ENCODE measurements at places on chromosomes 11 and 22.
A peak's percentile ranks its signal among the peaks of the same experiment; 100 is the strongest.

DNA sequence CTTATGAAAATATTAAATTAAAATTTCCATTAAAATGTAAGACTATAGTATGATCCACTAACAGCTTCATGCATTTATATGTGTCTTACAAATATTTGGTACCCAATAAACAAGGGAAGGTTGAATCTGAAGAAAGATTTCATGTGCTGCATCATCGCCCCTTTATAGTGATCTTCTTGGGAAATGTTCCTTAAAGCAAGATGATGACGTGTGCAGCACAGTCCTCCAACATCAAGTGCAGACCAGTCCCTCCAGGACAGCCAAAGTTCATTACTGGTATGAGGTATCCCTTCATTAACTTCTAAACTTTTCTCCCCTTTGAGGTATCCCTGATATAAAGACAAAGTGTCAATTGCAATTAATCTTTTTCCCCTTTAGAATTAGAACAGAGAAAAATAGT, 567.0 kb downstream of the METTL15 start:
- no peak for DNase-seq

DNA sequence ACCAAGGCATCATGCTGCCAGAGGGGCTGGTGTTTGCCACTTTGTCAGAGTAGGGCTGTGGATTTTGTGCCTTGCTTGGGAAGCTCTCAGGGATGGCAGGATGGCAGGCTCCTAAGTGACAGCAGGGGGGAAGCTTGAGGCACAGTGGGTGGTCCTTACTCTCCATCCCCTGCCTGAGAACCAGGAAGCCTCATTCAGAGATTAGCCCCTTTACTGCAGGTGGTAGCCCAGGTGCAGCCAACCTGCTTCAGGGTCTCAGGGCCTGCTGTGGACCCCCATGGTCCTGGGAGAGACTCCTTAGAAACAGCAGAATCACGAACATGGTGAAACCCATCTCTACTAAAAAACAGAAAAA, 8.9 kb upstream of the ST3GAL4 start:
- no peak for DNase-seq

DNA sequence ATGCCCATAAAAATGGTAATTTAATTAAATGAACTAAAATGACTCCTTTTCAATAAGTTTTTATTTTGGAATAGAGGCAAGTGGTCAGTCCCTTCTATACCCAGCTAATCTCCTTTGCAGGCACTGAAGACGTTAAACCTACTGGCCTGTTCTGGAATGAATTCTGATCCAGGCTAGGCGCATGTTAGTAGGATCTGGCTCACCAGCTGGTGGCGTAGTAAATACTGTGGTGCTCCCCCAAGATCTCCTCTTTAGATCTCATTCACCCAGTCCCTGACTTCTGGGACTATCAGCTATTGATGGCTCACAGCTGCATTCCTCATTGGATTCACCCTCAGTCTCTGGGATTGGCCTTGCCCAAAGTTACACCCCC, 173.7 kb upstream of the DDI1 start:
- DNase-seq: no peak

GRCh38 chr22:29009148-29009547, 52.5 kb downstream of the C22orf31 start:
- DNase-seq: no peak

GRCh38 chr11:74546752-74547151, 45.6 kb upstream of the POLD3 start:
- peak; percentile 100 for DNase-seq

- DNase-seq: no peak
Measured at GRCh38 chr11:16365581-16366228, 9.4 kb upstream of the SOX6 start.

GRCh38 chr11:95486466-95486865, 255.5 kb upstream of the SESN3 start:
- DNase-seq: no peak

DNA sequence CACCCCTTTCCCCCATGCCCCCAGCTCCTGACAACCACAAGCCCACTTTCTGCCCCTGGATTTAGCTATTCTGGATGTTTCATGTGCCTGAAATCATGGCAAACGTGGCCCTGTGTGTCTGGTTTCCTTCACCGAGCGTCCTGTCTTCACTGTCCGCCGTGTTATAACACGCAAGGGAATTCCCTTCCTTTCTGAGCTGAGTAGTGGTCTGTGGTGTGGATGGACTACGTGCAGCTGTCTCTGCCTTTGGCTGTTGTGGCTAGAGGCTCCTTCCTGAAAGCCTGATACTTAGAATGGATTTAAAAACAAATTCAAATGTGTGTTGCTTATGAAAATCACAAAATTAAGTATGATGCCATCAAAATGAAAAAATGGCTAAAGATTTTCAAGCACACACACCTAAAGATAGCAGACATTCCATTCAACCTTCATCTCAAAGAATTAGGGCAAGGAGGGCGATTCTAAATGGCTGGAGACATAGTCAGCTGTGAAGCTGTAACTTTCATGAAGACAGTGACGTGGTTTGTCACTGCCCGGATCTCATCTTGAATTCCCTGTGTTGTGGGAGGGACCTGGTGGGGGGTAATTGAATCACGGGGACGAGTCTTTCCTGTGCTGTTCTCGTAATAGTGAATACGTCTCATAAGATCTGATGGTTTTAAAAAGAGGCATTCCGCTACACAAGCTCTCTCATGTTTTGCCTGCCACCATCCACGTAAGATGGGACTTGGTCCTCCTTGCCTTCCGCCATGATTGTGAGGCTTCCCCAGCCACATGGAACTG, 30.5 kb downstream of the KCNQ1 start:
- no peak for DNase-seq

DNA sequence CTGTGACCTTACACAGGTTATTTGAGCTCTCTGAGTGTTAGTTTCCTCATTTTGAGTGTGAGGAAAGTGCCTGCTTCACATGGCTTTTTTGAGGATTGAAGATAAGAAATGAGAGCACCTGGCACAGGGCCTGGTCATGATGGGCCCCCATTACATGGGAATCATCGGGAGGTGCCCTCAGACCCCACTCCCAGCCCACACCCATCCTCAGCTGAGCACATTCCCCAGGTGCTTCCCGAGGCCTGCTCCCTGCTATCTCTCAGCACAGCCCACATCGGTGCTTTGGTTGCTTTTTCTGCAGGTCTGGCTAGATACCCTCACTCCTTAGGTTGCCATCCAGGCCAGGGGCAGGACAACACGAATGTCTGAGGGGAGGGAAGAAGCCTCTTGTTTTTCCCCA, 16.6 kb downstream of the DGAT2 start:
- no peak for DNase-seq

DNA sequence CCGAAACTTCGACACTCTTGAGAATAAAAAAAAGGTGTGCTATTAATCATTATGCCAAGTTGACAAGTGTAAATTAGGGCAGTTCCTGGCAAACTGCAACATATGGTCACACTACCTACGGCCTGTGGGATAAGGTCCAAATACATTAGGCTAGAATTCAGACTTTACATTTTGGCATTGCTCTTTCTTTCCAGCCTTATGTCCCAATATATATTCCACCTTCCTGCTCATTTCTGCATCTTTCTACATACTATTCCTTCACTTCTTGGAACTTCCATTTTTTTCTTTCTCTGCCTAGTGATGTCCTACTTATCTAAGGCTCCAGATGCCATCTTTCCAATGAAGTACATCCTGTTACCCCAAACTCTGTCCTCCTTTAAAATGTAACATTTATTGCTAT, 577.2 kb downstream of the LRRC4C start:
- DNase-seq: no peak

DNA sequence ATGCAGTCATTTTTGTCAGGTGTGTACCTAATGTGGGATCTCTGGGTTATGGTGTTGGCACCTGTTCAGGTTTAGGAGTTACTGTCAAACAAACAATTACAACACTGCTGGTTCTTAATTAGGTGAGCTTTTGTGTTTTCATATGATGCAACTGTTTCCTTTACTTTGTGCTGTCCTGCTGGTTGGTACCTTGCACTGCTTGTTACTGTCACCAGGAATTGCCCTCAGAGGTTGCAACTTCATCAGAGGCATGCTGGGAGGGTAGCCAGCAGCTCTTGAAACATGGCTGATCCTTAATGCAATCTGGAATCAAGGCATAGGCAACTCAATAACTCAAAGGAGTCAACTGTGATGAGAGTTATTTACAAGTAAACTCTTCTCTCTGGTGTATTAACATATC, 400.3 kb downstream of the MIAT start:
- no peak for DNase-seq

- DNase-seq: no peak
Measured at GRCh38 chr11:1823376-1824220, 11.2 kb upstream of the SYT8 start.

DNA sequence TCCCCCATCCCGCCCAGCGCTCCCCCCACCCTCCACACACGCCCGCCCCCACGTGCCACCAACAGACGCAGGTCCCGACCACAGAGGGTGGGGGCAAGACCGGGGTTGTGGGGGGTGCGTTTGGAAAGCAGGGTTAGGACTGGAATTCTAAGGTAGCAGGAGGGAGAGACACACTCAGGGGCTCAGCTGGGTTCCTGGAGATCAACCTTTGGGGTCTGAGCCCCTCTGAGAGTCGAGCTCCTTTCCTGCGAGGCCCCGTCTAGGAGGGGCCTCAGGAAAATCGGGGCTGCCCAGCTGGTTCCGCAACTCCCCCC, 429 bp downstream of the PGGHG start:
- DNase-seq: no peak

- DNase-seq: no peak
Measured at GRCh38 chr11:60905047-60905446, 1.3 kb downstream of the PRPF19 start.

GRCh38 chr11:17648528-17648927, 70.8 kb upstream of the MYOD1 start:
- no peak for DNase-seq

GRCh38 chr22:33807470-33807869, 112.8 kb downstream of the LARGE1 start:
- no peak for DNase-seq

GRCh38 chr11:91164452-91164822, 941.6 kb upstream of the CHORDC1 start:
- DNase-seq: no peak

DNA sequence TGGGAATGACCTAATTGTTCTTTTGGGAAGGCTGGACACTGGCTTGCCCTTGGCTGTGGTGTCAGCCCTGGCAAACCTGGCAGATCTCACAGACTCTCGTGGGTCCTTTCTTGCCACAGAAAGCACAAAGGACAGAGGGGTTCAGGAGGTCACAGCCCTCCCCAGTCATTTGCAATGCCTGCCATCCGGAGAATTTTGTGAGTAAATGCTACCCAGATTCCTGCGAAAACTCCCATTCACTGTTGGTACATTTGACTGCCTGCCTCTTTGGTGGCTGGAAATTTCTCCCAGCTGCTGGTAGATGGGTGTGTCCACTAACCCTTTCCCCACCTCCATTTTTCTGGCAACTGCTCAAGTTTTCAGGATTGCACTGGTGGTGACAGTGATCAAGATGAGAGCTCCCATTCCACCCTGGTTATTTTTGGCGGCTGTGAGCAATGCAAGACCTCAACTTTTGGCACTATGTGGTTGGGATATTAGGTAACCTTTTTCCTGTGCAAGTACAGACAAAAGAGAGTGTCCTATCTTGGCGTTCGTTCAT, 155.7 kb downstream of the NAV2 start:
- peak; percentile 26 for DNase-seq

DNA sequence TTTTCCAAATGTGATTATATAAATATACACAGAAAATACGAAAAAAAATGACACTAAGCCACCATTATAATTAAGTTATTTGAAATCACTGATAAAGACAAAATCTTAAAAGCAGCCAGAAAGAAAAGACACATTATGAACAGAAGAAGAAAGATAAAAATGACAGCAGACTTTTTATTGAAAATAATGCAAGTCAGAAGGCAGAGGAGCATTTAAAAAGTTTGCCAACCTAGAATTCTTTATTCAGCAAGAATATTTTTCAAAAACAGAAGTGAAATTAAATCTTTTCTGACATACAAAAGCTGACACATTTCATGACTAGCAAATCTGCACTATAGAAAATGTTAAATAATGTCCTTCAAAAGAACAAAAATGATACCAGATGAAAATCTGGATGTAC, 77.8 kb downstream of the CD82 start:
- no peak for DNase-seq

DNA sequence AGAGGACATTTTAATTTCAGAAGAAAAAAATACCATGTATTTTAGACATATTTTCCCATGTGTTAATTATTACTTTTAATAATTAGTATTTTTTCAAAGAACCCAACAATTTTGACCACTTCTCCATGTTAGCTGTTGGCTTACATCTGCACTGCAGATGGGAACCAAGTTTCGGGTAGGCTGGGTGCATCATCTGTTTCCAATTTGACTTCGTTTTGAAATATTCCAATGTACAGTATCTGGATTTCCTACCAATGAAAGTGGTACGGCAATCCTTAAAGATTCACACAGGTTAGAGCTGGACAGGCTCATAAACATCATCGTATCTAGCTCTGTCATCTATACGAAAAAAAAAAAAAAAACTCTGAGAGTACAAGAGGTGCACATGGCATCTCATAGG, 670.2 kb downstream of the OPCML start:
- DNase-seq: no peak

GRCh38 chr11:14774721-14775120, 117.3 kb downstream of the CYP2R1 start:
- DNase-seq: peak; percentile 68

- no peak for DNase-seq
Measured at GRCh38 chr22:37896939-37897338, 9.2 kb upstream of the MICALL1 start.

- DNase-seq: no peak
Measured at GRCh38 chr22:20240447-20240764, 27.7 kb downstream of the RTN4R start.

DNA sequence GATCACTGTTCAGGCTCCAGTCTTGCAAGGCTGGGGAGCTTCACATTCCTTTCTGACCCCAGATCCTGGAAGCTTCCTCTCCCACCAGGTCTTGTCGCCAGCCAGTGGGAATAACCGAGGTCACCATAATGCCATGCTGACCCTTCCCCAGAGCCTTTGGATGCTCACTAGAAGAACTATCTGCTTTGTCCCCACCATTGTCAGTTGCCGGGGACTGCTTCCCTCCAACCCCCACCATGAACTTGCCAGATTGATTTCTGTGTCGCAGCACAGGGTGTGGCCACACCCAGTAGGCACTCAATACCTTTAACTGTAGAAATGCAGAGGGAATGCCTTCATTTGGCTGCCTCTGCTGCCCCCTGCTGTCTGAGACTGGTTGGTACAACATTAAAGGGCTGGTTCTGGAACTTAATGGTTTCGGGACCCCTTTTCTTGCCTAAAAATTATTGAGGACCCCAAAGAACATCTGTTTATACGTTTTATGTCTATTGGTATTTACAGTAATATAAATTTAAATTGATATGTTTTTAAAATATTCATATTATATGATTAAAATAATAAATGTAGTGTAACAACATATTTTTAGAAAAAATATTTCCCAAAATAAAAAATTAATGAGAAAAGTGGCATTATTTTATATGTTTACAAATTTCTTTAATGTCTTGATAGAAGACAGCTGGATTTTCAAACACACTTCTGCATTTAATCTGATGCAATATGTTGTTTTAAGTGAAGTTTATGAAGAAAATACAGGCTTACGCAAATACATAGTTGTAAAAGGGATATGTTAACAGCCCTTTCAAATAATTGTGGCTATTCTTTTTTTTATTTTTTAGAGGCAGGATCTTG, 6.7 kb upstream of the GDPD5 start:
- DNase-seq: no peak

GRCh38 chr11:103903621-103904323, 132.7 kb upstream of the DDI1 start:
- no peak for DNase-seq

GRCh38 chr22:24758164-24758799, 16.2 kb downstream of the PIWIL3 start:
- DNase-seq: no peak
